ENCODE measurements at places on chromosomes 7 and 10. TPM values are rescaled to one million over a fixed set of nuclear protein-coding genes. Genes with fewer than 3 reads are reported as not detected.
A peak's percentile ranks its signal among the peaks of the same experiment; 100 is the strongest.

SPDYE16 gene
- total RNA-seq: not detected

INA gene
- total RNA-seq: 6.4 TPM

COPS6 gene
- 158 TPM for total RNA-seq

DNA sequence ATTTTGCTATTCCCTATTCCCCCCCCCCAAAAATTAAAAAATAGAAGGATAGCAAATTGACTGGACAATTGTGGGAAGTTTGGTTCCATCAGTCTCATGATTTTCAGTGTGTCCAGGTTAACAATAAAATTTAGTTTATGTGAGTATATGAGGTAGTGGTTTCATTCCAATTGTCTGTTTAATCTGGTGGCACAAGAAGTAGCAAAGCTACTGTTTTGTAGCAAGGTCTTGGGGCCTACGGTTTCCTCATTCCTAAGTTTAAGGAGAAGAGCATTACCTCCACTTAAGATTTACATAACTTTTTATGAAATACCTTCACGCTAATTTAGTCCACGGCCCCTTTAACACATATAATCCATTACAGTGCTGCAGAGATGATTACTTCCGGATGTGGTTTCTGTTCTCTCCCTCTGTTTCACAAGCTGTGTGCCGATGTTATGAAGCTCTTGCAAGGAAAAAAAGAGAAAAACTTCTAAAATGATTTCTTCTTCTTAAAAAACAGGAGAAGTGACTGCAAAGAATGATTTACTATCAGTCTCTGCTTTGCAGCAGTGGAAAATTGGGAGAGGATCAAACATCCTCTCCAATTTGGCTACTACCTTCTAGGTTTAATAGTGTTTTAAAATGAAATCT lies 32.7 kb upstream of the NPVF start:
- no peak overlapping the region for H3K4me3 ChIP-seq
- H3K27ac ChIP-seq: no peak overlapping the region
- H3K4me1 ChIP-seq: no peaks in the 10 kb centered on the region
- H3K36me3 ChIP-seq: no peaks in the 10 kb centered on the region
- peaks cover 3% of the 10 kb centered on the region for H3K27me3 ChIP-seq
- peak; percentile 53 for DNase-seq

DNA sequence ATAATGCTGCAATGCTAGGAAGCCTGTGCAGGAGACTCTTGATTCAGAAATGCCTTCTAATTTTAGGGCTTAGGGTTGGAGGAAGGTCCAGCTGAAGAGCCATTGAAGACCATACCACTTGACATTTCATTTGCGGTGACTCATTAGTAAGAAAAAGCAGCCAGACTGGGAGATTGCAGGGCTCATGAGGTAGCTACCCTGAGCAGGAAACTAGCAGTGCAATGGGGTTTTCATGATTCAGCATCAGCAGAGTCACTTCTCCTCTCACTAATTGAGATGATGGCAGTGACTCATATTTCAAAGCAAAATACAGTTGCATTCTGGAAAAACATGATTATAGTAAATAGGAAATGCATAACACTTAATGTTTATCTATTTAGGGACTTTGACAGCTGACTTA lies 434.1 kb downstream of the DNAJB9 start:
- no peak overlapping the region for H3K4me3 ChIP-seq
- H3K27ac ChIP-seq: no peak overlapping the region
- DNase-seq: no peak
- no peaks in the 10 kb centered on the region for H3K4me1 ChIP-seq

DNA sequence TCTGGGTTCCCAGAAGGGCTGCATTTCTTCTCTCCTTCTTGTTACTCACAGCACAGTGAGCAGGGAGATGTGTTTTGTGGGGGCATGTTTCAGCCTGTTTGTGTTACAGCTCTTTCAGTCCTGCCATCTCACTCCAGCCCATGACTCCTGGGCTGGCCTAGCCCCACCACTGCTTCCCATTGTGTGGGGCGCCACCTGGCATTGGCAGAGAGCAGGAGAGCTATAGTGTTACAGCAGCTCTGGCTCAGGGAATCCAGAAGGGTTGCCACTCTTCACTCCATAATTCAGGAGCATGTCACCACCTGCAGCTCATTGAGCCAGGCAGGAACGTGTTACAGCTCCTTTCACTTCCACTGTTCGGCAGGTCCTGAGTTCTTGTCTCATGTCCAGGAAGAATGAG lies 30.0 kb downstream of the CLDN12 start:
- no peaks in the 10 kb centered on the region for H3K4me1 ChIP-seq
- no peak overlapping the region for H3K27ac ChIP-seq
- H3K4me3 ChIP-seq: no peak overlapping the region
- H3K36me3 ChIP-seq: no peaks in the 10 kb centered on the region
- H3K27me3 ChIP-seq: no peaks in the 10 kb centered on the region
- DNase-seq: no peak

GRCh38 chr7:142716596-142716995 lies 32.7 kb upstream of the PRSS1 start:
- H3K27me3 ChIP-seq: peaks cover 7% of the 10 kb centered on the region
- H3K27ac ChIP-seq: no peak overlapping the region
- no peaks in the 10 kb centered on the region for H3K4me1 ChIP-seq
- DNase-seq: no peak

GRCh38 chr7:128708824-128709223 lies 30.3 kb upstream of the CALU start:
- H3K27ac ChIP-seq: no peak overlapping the region
- H3K36me3 ChIP-seq: no peaks in the 10 kb centered on the region
- H3K27me3 ChIP-seq: no peaks in the 10 kb centered on the region
- DNase-seq: no peak
- no peak overlapping the region for H3K4me3 ChIP-seq
- peaks cover 3% of the 10 kb centered on the region for H3K4me1 ChIP-seq

DNA sequence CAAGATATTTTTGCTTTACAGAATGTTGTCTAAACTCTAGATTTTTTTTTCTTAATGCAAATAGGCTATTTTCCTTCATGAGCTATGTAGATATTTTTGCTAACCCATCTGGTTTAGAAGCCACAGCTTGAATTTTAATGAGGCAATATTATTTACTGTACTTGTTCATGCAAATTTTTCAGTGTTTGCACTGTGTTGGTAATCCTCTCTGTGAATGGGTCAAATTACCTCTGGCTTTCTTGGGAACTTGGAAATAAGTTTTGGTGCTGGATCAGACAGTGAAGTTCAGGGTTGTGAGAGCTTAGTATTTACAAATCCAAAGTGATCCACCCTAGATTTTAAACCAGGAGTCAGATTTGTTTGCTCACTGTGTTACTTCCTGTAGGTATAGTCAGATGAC lies 686.9 kb downstream of the NXPH1 start:
- H3K4me3 ChIP-seq: no peak overlapping the region
- H3K27ac ChIP-seq: no peak overlapping the region
- H3K27me3 ChIP-seq: no peaks in the 10 kb centered on the region
- H3K36me3 ChIP-seq: no peaks in the 10 kb centered on the region
- no peak for DNase-seq
- H3K4me1 ChIP-seq: no peaks in the 10 kb centered on the region

GRCh38 chr10:102444851-102445250 lies 6.5 kb downstream of the C10orf95 start:
- H3K4me3 ChIP-seq: no peak overlapping the region
- H3K27me3 ChIP-seq: peaks cover 5% of the 10 kb centered on the region
- no peak for DNase-seq
- H3K27ac ChIP-seq: no peak overlapping the region
- H3K4me1 ChIP-seq: no peaks in the 10 kb centered on the region
- no peaks in the 10 kb centered on the region for H3K36me3 ChIP-seq

DNA sequence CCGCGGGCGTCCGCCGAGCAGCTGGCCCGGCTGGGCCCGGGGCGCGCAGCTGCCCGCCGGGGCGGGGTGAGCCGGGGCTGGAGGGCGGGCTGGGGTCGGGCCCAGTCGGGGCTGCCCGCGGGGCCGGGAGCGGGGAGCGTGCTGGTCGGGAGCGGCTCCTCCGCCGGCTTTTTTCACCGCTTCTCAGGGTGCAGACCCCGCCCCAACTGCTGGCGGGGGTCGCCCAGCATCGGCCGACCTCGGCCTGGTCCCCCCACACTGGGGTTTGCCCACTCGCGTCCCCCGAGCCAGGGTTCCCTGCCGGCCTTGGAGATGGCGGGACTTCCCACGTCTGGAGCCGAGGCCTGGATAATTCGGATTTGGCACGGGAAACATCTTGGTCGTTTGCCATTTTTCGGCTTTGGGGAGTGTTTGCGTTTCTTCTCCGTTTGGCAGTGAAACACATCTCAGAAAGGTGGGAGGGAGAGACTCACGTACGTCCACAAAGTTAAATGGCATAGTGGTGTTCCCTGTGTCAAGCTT lies 432 bp downstream of the TMEM248 start:
- peak overlapping the region; percentile 50 for H3K4me3 ChIP-seq
- DNase-seq: peak; percentile 52
- H3K27ac ChIP-seq: peak overlapping the region; percentile 81
- H3K4me1 ChIP-seq: no peaks in the 10 kb centered on the region
- no peaks in the 10 kb centered on the region for H3K27me3 ChIP-seq

Data from IMR-90 (cell line).